AG08396 (cell line): ENCODE measurements at places on chromosomes 1 and 21.

- DNase-seq = no peak
Observed at GRCh38 chr1:210447456-210448057, 118.9 kb downstream of the HHAT start.

DNA sequence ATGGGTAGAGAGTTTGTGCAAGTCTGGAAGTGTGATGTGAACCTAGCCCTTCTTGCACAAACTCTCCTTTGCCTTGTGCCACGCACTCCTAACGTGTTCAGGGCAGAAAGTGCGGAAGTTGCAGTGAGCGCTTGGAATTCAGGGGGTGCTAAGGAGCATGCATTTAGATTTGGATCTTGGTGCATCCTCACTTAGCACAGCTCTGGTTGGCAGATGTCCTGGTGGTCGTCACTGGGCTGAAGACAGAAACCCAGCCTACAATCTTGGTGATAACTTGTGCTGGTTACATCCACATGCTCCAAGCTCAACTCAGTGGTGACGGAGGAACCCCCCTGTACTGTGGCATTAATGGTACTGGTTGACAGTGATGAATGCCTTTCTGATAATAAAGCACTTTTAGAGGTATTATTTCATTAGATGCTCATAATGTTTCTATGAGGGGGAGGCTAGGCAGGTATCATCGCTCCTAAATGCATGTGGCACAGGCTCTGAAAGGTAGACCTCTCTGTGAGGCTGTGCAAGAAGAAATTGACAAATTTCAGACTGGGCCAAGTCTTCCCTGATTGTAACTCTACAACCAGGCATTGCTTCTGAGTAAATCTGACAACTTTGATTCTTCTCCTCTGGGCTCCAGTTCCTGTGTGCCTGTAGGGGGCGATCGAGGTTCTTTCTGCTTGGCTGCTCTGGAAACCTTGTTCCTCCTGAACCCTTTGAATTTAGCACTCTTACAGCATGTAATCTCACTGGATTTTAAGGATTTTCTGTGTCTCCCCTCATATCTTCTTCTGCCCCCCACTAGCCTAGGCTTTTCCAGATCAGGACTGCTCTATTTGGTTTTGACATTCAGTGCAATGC, 40.6 kb downstream of the MAPKAPK2 start:
- DNase-seq = peak; percentile 64

GRCh38 chr1:113868387-113869083, 3.0 kb downstream of the PTPN22 start:
- peak; percentile 11 for DNase-seq

- no peak for DNase-seq
Observed at GRCh38 chr1:13679651-13680050, 20.3 kb upstream of the PRDM2 start.

DNA sequence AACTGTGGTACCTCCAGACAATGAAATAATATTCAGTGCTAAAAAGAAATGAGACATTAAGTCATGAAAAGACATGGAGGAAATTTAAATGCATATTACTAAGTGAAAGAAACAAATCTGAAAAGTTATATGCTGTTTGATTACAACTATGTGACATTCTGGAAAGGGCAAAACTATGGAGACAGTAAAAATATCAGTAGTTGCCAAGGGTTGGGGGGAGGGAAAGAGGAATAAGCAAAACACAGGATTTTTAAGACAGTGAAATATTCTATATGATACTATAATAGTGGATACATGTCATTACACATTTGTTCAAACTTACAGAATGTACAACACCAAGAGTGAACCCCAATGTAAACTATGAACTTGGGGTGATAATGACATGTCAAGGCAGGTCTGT, 38.2 kb upstream of the PKN2 start:
- no peak for DNase-seq

- peak; percentile 25 for DNase-seq
Observed at GRCh38 chr1:183349201-183349711, 68.9 kb downstream of the NMNAT2 start.

DNA sequence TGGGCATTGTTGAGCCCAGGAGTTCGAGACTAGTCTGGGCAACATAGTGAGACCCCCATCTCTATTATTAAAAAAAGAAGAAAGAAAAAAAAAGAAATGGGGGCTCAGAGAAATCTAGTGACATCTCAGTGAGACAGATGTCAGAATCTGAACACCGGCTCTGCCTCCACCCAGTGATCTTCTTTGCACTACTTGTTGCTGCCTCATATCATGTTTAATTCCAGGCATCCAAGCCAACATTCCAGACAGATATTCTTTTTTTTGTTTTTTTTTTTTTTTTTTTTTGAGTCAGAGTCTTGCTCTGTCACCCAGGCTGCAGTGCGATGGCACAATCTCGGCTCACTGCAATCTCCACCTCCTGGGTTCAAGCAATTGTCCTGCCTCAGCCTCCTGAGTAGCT, 5.0 kb upstream of the ARL8A start:
- peak; percentile 57 for DNase-seq
